ENCODE measurements at places on chromosomes 5 and 9. TPM values are rescaled to one million over a fixed set of nuclear protein-coding genes. Genes with fewer than 3 reads are reported as not detected.

The BNC2 gene
- 5.7 TPM for total RNA-seq

The SNCAIP gene
- total RNA-seq = not detected

The HAVCR2 gene
- total RNA-seq = not detected

The MIER3 gene
- 29.7 TPM for total RNA-seq

The FREM1 gene
- total RNA-seq = not detected

The ZNF366 gene
- total RNA-seq = not detected

The C5orf52 gene
- not detected for total RNA-seq

The PTPRD gene
- not detected for total RNA-seq

The HDAC3 gene
- total RNA-seq = 75.5 TPM

The CRHBP gene
- 0.10 TPM for total RNA-seq

The DNM1 gene
- total RNA-seq = 18.7 TPM

The GABRB2 gene
- not detected for total RNA-seq

The COL5A1 gene
- total RNA-seq = 5.7 TPM

The LCN9 gene
- not detected for total RNA-seq

The SLC4A9 gene
- not detected for total RNA-seq

The SYK gene
- 0.28 TPM for total RNA-seq

All from Panc1 (cell line).